ENCODE measurements at places on chromosomes 3 and 15.

GRCh38 chr3:44114142-44114541 lies 127.5 kb upstream of the TOPAZ1 start:
- peak; percentile 9 for DNase-seq

DNA sequence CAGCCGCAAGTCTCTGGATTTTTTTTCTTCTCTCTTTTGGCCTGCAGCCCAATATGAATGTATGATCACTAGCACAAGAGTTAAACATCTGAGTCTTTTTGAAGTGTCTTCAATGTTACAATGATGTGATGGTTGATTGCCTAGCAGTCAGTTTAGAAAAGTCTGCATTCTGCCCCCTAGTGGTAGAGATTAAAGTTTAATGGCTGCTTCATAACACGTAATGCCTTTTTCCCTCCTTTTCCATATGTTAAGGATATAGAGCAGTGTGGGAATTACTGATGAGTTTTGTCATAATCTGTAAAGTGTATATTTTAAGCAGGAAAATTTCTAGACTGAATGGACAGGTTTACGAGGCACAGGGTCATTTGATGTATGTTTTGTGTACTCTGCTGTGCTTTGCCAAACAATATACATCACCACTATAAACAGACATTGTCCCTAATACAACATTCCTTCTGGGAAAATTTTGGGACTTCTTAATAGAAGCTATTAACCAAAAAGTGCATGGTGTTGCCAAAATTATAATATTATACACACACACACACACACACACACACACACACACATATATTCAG lies 1038.5 kb upstream of the NR2F2 start:
- DNase-seq, result no peak

DNA sequence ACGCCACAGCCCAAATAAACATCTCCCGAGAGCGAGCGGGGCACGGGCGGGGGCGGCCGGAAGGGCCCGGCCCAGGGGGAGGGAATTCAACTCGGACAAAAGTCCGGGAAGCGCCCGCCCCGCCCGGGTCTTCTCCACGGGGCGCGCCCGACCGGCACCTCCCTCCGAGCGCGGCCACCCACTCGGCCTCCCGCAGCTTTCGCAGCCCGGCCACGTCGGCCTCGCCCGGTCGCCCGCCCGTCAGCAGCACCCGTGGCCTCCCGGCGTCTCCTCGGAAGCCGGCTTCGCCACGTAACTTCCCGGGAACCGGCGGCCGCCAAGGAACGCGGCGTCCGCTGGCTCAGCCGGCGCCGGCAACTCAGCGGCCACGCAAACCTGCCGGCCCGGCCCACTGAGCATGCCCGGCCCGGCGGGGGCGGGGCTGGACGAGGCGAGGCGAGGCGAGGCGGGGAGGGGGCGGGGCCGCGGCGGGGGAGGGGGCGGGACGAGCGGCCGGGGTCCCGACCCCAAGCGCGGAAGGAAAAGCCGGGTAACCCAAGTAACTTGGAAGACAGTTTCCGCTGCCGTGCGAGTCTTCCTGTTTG lies at the start of gene TJP1:
Gene TJP1, minus strand, starts transcription at position 369 of the 584 bp plus-strand sequence. CDS start 440 bp downstream, outside the sequence.
- no peak for DNase-seq

GRCh38 chr15:41060505-41060904 lies 55.6 kb downstream of the INO80 start:
- DNase-seq, result no peak

DNA sequence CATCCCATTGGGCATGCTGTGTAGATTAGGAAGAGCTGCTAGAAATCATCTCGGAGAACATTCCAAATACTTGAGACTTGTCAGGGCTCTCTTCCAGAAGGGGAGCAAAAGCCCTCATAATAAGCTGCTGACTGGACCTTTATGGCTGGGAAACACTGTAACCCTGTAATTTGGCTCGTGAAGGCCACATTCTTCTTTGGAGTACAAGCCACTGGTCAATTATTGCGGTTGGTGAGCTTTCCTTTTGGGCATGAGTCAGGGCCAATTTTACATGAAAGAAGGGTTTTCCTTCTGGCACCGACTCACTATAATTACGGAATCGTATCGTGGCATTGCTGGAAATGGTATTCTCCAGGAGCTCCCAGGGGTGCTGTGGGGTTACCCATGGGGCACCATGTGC lies 434.5 kb upstream of the RGMA start:
- no peak for DNase-seq

DNA sequence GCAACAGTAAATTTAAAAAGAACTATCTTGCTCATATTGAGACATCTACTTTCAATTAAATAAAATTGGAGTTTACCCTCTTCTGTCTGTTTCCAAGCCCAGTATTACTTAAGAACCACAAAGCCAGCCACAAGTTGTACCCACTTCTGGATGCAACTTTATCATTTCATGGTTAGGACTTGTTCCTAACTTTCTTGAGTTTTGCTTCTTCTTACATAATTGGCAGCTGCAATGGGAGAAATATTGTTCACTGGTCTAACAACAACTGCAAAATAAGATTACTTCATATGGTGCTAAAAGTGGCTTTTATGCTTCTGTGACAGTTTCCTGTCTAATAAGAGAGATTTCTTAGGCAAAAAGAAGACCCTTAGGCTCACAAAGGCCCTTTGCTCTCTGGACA lies 240.6 kb downstream of the OTOL1 start:
- DNase-seq, result no peak

- no peak for DNase-seq
Measured at GRCh38 chr3:156509189-156510174, 45.4 kb downstream of the SSR3 start.

GRCh38 chr3:107367353-107367752 lies 9.9 kb upstream of the CCDC54 start:
- no peak for DNase-seq

- no peak for DNase-seq
Measured at GRCh38 chr15:61951949-61952348, 108.3 kb downstream of the VPS13C start.

DNA sequence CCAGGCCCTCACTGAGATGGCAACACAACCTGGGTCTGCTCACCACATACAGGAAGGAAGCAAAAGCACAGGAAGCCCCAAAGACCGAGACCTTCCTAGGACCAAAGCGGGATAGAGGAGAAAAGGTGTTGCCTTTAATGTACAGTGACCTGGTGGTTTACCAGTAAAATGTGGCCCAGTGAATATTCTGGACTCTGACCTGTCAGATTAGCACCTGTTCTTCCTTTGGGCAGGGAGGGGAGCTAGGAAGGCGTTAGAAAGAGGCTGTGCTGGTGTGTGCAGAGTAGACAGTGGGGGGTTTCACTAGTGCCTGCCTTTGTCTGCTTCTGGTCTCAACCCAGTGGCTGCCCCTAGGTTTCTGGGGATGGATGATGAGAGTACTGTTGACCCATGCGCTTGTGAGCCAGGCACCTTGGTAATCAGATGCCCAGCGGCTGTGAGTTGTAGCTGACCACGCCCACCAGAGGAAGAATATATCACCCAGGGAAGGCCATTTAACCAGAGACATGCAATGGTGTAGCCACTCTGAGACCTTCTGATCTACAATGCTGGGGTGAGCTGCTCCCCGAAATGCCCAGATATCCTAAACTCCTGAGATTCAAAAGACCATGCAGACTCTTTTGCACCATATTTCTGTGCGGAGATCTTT lies 90.1 kb upstream of the NEO1 start:
- DNase-seq, result no peak

- DNase-seq, result no peak
Measured at GRCh38 chr3:11680509-11680908, 36.8 kb upstream of the VGLL4 start.

GRCh38 chr3:46406788-46407611 lies at the start of the genes CCR5AS and CCRL2:
CCR5AS (minus strand) TSS chr3:46407066.
CCRL2 (plus strand) TSS chr3:46407259; CDS start chr3:46408080, 821 bp downstream.
- DNase-seq, result peak; percentile 5

GRCh38 chr3:108388136-108389132 lies 92.1 kb downstream of the HHLA2 start:
- DNase-seq, result no peak

DNA sequence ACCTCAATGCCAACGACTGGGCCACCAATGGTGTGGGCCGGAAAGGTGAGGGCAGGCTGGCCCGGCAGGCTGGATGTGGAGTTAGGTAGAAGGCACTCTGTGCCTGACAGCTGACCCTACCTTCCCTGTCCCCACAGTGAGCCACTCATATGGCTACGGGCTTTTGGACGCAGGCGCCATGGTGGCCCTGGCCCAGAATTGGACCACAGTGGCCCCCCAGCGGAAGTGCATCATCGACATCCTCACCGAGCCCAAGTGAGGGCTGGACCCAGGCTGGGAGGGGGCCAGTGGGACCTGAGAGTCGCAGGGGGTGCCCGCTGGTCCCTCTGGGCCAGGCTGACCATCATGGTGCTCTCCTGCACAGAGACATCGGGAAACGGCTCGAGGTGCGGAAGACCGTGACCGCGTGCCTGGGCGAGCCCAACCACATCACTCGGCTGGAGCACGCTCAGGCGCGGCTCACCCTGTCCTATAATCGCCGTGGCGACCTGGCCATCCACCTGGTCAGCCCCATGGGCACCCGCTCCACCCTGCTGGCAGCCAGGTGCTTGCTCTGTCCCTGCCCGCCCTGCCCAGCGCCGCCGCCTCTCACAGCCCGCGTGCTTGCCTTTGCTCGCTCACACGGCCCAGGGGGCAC lies 4.5 kb upstream of the FES start:
- DNase-seq, result no peak

DNA sequence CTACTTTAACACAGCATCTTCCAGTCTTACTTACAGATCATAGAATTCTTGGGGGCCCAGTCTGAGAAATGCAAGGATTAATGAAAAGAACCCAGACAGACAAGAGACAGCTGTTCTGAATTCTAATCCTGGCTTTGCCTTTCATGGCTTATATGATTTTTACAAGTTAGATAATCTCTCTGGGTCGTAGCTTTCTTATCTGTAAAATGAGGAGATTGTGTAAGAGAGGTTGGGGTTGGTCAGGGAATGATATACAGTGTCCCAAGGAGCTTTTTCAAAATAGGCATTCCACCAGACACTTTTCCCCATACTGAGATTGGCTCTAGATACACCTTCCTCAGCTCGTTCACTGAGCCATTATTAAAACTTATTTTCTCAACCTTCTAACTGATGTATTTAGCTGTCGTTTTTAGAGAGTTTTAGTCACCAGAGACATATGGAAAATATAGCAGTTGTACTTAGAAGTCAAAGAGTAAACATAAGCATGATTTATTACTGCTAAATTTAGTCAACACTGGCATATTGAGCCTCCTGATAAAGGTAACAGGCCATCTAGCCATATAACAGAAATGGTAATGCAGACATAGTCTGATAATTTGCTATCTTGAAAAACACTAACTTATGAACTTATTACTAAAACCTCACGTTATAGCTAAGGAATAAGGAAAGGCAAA lies 163.0 kb upstream of the MLF1 start:
- DNase-seq, result no peak

DNA sequence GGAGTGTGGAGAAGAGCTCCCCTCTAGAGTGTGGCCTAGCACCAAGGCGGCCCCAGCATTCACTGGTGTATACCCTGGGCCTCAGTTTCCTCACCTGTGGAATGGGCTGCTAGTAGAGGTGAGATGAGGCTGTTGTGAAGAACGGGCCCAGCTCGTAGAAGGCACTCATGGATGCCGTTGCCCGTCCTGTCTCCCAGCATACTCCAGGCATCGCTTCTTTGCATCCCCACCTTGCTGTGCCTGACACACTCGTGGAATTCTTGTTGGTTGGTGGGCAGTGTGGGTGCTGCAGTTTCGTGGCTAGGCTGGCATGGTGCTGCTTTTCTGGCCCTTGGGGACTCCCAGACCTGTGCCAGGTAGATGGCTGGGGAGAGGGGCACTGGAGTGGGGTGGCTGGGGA lies 76.7 kb downstream of the SMAD6 start:
- no peak for DNase-seq

DNA sequence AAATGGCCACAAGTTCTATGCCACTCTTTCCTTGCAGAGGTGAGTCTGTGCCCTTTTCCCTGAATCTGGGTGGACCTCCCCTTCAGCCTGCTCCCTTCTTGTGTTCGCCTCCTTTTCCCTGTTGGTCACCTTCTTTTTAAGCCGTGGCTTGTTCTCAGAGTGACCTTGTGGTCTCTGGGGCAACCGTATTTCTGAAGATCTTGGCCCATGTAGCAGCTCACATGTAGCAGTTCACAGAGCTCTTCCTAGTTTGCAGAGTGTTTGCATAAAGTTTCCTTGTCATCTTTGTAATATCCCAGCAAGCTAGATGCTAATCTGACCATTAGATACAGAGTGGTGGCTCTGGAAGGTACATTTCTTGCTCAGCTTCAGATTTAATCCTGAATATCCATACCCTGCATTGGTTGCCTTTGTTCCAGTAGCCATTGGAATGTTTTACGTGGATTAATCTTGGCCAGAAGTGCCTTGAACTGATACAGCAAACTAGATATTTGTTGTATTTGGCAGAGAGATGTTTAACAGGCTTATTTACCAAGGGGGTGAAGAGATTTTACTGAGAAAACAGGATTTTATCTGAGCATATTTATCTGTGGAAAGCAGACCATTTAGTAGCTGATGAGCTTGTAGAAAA lies 40.7 kb upstream of the BSN start:
- no peak for DNase-seq

DNA sequence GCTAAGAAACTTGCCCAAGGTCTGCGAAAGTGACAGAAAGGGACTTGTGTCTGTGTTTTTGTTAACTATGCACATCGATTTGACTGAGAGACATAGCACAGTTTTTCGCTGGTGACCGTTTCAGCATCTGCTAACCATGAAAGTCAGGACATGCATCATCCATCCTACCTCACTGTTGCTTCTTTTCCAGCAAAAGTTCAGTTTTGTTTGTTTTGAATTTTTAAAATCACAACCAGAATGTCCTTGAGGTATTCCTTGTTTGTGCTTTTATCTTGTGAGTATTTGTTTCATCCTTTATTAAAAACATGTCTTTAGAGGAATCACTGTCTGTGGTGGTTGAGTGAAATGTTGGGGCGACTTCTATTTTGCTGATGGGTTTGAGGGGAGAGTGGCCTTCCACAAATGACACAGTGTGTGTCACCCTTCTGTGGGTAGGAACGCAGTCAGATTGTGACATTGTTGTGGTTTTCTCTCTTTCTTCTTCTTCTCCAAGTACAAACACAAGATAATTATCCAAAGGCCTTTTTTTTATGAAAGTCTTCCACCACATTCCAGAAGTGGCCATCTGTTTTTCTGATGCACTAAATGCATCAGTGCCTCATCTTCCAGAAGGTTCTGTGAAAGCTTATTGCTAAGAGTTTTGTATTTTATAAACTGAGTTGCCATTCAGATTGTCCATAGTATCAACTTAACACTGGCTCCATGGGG lies 214.4 kb upstream of the NR2E3 start:
- DNase-seq, result no peak

DNA sequence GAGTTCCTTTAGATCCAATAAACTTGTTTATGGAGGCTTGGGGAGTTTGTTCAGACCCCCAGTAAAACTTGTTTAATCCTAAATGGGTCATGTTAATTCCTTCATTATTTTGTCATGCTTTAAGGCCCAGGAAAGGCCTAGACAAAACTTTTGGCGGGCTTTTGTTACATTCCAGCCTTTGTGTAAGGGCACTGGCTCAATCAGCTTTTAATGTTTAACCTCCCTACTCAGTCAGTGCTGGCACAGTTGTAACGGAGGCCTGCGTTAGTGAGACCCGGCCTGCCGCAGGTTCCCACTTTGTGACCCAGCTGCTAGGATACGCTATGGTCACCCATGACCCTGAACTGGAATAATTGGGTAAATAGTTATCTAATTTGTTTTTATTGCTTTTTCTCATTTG lies 59.2 kb downstream of the OXSM start:
- no peak for DNase-seq

Measured in stimulated activated CD8-positive, alpha-beta memory T cell treated with anti-CD3 and anti-CD28 coated beads, Interleukin-12 subunit alpha, Interleukin-12 subunit beta, amount 100 ng/mL, for 1 hour (primary cell).